ENCODE measurements at places on chromosomes 7 and 10. TPM values are rescaled to one million over a fixed set of nuclear protein-coding genes. Genes with fewer than 3 reads are reported as not detected.

MYL7 gene
- total RNA-seq = not detected

LAMB1 gene
- 89.4 TPM for total RNA-seq

UTF1 gene
- not detected for total RNA-seq

MYPN gene
- total RNA-seq = not detected

CCDC172 gene
- total RNA-seq = not detected

CLRN3 gene
- total RNA-seq = 40.8 TPM

GNG11 gene
- total RNA-seq = 13.4 TPM

GPR37 gene
- 3.7 TPM for total RNA-seq

ZWINT gene
- 5.8 TPM for total RNA-seq

CPXM2 gene
- 7.6 TPM for total RNA-seq

SPDYE9 gene
- not detected for total RNA-seq

GPER1 gene
- total RNA-seq = 4.7 TPM

ZNF107 gene
- total RNA-seq = 6.6 TPM

AFAP1L2 gene
- total RNA-seq = 6.3 TPM

AEBP1 gene
- 107 TPM for total RNA-seq

All from mucosa of gallbladder (tissue), 1 donor.